ENCODE measurements at places on chromosomes 3 and 15.
A peak's percentile ranks its signal among the peaks of the same experiment; 100 is the strongest.

DNA sequence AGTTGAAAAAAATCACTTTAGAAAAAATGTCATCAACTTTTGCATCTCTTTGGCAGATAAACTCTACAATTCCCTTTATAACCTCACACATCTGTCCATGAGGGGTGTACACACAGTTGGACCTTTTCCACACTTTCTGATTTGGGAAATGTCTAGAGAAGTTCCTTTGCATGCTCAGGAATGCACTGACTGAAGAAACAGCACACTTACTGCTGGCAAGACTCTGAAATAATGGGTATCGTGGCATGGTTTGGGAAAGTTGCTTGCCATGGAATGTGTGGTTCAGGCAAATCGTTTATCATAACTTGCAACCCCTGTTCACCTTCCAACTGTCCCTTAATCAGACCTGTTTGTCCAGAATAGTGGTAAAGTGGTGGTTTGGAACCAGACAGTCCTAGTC lies 135.3 kb upstream of the TGFBR2 start:
- DNase-seq: no peak

DNA sequence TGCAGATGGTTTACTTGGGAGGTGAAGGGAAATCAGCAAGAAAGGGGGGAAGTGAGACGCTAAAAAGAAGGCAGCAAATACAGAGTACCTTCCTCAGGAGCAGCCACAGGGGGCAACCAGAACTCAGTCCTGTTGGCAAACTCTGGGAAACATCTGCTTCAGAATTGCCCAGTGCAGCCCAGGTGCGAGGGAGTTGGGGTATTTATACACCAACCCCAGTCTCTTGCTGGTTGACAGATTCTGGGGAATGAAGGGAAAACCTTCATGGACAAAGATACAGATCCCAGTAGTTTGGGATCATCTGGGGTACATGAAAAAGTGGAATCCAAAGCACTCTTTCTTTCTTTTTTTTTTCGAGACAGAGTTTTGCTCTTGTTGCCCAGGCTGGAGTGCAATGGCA lies 25.3 kb upstream of the PGPEP1L start:
- DNase-seq: no peak

DNA sequence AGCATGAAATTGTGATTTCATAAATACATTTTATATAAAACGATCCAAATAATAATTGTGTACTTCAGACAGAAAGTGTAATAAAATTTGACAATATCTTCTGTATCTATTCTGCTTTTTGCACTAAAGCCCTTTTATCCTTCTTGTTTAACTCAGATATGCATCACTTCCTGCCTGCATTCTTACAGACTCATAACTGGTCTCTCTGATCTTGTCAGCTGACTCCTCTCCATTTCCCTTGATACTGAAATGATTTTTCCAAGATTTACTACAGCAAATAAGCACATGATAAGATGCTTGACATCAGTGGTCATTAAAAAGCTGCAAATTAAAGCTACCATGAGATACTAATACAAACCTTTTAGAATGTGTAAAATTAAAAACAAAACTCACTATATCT lies 25.3 kb upstream of the SI start:
- no peak for DNase-seq

GRCh38 chr15:44882499-44882968 lies 74.0 kb upstream of the TERB2 start:
- no peak for DNase-seq

- DNase-seq: no peak
These were observed 16.9 kb downstream of the FAM43A start for GRCh38 chr3:194702545-194702944.

DNA sequence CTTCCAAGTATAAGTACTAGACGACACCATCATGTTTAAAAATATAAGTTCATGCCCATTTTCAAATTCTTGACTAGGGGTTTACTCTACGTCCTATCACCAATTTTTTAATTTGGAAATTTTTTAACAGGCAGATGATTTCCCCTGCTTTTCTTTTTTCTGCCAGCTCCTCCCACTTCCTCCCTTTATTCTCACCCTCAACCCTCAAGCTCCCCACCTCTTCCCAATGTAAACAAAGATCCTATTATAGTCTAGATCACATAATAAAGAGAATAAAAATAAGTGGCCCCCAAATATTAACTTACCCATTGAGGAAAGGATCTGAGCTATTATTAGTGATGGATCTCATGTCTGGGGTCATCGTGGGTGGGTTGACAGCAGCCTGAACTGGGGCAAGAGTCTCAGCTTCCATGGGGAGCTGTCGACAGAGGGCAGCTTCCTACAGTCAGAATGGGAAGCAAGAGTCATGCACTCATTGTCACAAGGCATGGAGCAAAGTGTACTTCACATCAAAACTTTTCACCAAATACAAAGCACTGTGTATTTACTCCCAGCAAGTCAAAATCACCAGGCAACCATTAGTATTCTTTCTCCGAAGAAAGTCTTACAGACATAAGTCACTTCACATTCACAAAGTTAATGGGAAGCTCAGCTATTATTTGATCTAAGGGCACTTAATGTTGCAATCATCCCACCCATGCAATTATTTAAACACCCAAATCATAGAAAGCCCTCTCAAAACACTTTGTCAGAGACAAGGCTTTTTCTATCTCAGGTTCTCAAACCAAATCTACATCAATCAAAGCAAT lies 53.2 kb downstream of the TM4SF4 start:
- no peak for DNase-seq

DNA sequence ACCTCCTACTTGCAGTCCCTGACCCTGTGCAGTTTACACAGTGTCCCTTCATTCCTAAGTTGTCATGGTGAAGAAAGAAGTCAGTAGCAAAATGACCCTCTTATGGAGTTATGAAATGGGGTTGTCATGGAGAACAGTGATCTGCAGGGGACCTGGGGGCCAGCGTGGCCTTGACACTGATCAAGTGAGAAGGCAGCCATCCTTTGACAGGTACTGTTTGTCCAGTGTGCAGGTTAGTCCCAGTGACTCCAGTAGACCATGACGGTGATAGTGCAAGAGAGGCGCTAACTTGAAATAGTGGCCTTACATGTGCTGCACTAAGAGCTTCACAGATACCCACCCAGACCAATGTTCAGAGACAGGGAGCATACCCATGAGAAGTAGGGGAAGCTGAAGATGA lies 87.9 kb downstream of the IL12A start:
- no peak for DNase-seq

DNA sequence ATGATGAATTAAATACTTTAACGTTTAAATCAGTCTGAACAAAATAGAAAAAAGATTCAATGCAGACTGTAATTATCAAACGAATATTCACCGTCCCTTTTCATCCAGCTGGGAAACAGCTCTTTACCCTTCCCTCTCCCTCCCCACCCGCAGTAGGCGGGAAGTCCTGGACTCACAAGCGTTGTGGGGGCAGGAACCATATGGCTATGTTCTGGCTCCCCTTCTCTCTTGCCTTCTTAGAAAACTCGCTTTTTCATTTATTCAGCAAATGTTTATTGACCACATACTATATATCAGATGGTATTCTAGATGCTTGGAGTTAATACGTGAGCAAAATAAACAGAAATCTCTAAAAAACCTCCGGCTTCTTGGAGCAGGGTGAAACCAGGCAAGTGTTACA lies 715 bp upstream of the SCAPER start:
- DNase-seq: no peak

DNA sequence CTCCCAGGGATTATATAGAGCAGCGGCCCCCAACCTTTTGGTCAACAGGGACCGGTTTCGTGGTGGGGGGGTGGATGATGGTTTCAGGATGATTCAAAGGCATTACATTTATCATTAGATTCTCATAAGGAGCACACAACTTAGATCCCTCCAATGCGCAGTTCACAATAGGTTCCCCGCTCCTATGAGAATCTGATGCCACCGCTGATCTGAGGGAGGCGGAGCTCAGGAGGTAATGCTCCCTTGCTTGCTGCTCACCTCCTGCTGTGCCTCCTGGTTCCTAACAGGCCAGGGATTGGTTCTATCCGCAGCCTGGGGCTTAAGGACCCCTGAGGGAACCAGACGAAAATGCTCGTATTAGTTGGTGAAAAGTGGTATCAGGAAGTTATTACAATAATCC lies 1.3 kb upstream of the HACD2 start:
- peak; percentile 65 for DNase-seq

DNA sequence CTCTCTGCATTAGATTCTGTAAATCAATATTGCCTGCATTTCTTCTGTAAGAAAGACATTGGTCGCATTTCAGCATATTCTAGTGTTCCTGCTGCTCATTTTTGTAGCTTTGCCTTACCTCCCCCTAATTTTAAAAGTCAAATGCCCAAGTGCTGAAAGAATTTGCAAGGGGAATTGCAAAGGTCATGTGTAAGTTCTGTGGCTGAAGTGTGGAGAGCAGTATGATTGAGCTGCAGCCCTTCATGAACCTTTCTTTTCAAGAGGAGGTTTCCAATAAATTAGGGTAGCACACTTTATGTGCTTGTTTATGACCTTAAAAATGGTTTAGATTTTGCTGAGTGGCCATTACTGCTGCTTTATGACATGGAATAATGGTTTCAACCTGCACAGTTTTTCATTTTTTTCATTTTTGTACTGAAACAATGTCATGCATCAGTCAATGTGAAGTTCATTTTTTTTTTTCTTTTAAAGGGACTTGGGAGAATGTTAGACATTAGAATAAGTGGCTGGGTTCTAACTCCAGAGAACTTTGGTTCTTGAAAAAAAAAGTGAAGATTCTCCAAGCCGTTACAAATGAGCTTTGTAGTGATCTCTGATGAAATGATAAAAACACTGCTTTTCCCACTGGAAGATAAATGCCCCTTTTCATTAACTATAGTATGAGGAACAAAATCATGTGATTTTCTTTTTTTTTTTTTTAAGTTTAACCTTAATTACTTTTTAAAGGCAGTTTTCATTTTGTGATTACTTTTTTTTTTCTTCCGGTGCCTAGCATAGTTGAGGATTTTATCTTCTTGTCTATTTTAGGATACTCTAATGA lies 99.6 kb downstream of the MITF start:
- DNase-seq: no peak

- no peak for DNase-seq
These were observed 1.3 kb downstream of the DNAH1 start for GRCh38 chr3:52317208-52318000.

- no peak for DNase-seq
These were observed 175.6 kb upstream of the BCL6 start for GRCh38 chr3:187920913-187921312.

GRCh38 chr3:157136647-157137387 lies 23.1 kb downstream of the CCNL1 start:
- peak; percentile 100 for DNase-seq

- no peak for DNase-seq
These were observed 2.2 kb upstream of the RNF7 start for GRCh38 chr3:141735770-141736465.

GRCh38 chr3:35522450-35522849 lies 116.9 kb upstream of the ARPP21 start:
- peak; percentile 36 for DNase-seq

DNA sequence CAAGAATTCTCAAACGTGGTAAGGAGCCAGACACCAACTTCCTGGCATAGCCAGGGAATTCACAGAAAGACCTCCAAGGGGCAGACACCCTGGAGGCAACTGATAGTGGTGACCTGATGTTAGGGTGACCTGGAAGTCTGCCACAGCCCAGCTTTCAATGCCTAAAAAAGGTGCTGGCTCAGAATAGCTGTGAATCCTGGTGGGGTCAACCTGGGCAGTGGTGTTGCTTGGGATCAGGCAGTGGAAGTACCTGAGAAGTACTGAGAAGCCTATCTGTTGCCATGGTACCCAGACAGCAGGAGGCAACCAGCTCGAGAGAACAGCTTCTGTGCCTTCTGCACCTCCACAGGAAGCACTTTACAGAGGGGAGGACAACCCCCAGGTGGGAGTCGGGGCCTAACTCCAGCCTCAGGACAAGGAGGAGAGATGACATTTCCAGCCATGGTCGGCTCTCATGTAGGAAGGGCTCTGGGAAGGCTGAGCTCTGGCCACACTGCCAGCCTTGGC lies 55.4 kb upstream of the LARS2 start:
- DNase-seq: no peak

DNA sequence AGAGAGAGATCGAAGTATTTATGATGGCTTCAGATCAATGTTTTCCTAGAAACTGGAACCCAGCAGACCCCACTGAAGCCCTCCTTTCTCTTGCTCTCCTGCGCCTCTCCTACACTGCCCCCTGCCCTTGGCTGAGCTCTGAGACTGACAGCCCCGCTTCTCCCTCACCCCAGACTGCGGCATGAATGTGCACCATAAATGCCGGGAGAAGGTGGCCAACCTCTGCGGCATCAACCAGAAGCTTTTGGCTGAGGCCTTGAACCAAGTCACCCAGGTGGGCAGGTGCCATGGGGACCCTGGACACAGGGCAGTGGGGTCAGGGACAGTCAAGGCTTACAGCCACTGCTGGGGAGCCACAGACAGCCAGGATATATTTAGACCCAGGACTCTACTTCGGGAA lies 23.7 kb downstream of the PRKCD start:
- DNase-seq: no peak

- DNase-seq: peak; percentile 99
These were observed 161.1 kb upstream of the TBL1XR1 start for GRCh38 chr3:177358091-177358976.
